ENCODE measurements at places on chromosomes 7 and 10. TPM values are rescaled to one million over a fixed set of nuclear protein-coding genes. Genes with fewer than 3 reads are reported as not detected.

Gene EBF3
- total RNA-seq = not detected

GRCh38 chr10:110337906-110338305 lies 33.2 kb upstream of the SMNDC1 start:
- no peak for DNase-seq

Gene ZNF679
- not detected for total RNA-seq

DNA sequence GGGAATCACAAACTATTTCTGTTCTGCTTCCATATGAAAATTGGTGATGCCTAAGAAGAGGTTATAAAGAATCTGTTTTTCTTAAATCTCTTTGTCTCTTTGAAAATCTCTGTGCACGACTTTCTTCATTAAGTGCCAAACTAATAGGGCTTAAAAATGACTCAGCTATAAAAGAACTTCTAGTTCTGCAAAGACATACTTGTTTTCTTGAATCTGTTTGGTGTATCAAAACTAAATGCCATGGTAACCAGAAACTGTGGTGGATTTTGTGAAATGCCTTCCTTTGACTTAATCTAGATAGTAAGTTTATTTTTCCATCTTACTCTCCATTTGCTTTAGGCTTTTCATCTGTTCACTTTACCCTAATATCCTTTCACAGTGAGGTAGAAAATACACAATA lies 417.8 kb downstream of the PARD3 start:
- DNase-seq = no peak

DNA sequence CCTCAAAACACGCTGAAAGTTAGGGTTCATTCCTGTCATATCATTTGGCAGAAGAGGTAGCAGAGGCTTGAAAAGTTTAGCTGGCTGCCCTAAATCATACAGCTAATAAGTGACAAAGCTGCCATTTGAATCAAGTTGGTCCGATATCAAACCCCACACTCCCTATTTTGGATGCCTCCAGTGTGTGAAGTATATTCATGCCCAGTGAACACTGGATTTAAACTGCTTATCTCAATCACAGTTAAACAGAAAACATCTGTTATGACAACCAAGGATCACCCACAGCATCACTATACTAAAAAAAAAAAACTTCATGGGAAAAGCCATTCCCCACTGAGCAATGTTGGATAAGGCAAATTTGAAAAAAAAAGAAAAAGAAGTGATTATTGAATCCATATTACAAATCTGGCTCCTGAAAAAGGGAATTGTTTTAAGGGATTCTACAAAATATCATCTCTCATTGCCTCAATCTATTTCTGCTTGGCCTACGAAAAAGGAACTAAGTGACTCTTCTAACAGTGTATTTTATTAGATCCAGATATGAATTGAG lies 48.3 kb downstream of the ABCB1 start:
- DNase-seq = no peak

Gene AKR1D1
- not detected for total RNA-seq

Gene THSD7A
- 0.02 TPM for total RNA-seq

- no peak for DNase-seq
These were observed 147.1 kb upstream of the LYZL1 start for GRCh38 chr10:29141761-29142160.

- no peak for DNase-seq
These were observed 28.1 kb upstream of the MYL10 start for GRCh38 chr7:101657171-101657570.

DNA sequence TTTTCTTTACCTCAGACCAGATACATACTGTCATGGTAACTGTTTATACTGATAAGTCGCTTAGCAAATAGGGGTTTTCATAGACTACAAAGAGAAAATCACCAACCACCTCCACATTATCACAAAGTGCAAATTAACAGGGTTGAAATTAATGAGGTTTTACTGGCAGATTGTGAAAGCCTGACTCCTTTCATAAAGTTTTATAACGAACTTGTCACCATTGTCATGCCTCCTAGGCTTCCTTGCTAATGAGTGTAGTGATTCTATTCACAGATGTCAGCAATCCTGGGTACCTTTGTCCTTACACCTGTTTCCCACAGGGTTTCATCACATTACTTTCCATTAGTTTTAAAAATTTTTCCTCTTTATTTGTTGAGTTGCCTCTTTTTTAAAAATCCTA lies 142.3 kb upstream of the PTN start:
- DNase-seq = no peak

DNA sequence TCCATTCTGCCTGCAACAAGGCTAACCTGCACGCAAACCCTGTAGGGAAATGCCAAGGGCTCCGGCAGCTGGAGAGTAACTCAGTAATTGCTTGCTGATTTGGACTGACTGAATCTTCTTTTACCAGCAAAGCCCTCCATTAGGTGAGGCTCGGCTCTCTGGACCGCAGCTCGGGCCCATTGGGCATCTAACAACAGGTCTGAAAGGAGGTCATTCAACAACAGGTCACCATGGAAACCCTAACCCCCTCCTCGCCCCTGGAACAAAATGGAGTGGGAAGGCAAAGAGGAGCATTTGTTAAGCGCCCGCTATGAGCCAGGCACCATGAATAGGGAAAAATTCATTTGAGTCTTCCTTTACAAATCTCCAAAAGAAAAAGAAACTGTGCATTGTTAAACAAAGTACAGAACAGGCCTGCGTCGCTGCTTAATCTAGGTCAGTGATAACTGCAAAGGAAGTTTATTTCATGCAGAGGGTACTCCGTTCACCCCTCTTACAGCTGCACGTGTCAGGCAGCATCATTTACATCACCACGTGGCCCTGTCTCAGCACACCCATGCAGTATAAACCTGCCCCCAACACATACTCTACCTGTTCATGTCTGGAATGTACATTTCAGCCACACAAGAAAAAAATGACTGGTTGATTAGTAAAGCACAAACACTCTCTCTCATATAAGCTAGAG lies 248.8 kb upstream of the NEBL start:
- no peak for DNase-seq
